Stimulated activated CD4-positive, alpha-beta T cell treated with anti-CD3 and anti-CD28 coated beads, TNF-alpha, amount 100 ng/mL, for 4 hours (primary cell): ENCODE measurements at places on chromosomes 7 and 10.

DNA sequence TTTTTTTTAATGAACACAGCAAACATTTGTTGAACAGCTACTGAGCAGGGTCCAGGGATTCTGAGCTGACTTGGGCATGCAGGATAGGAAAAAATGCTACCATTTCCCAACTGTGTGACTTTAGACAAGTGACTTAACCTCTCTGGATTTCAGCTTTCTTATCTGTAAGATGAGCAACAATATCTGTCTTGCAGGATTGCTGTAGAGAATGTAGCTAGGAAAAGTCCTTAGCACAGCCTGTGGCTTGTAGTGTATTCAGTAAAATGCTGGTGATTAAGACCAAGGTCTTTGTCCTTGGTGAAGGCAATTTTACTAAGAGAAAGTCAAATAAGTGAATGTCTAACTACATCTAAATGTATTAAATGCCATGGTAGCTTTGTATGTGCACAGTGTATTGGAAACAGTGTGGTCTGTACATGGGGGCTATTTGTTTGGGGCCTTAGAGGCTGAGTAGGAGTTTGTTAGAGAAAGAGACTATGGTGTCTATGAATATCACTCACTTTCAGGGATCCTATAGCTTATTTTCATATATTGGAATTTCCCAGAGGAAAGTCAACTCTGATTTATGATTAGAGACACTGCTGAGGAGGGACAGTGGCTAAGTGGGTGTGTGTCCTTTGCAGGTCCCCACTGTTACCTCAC, 118.9 kb downstream of the CDH23 start:
- no peak for DNase-seq

DNA sequence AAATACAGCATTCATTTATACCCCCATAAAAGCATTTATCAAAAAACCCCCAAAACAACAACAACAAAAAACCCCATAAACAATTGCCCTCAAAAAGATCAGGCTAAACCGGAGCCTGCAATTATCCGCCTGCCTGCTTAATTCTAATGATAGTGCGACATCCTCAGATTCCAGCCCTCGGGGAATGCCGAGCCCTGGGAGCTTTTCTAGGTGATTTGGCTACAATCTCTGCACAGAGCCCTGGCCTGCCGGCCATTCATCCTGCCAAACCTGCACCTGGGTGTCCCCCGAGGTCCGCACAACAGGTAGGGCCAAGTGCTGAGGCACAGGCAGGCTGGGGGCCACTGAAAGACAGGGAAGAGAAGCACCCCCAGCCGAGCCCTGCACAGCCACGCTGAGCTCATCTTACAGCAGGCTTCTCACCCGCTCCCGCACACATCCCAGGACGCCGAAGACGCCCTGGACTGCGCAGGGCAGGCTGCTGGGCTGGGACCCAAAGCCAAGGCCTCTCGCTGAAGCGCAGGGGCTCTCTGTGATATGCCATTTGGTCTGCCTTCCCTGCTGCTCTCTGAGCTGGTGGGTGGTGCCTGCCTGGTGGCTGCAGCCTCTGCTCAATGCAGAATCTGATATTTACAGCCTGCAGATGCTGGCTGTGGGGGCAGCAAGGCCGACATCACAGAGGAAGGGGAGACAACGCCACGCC, 57.5 kb downstream of the CAMK2B start:
- no peak for DNase-seq

GRCh38 chr10:97888641-97889262, 39.1 kb downstream of the GOLGA7B start:
- no peak for DNase-seq

DNA sequence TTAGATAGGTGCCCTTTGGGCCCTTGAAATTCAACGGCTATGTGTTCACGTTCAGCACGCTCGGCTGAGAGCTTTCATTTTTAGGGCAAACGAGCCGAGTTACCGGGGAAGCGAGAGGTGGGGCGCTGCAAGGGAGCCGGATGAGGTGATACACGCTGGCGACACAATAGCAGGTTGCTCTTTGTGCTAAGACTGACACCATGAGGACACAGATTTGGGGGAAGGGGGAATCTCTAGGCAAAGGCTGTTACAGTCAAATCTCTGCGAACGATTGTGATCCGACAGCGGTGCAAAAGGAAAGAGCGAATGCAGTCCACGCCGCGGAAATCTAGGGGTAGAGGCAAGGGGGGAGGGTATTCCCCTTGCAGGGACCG, 667 bp downstream of the KLLN start:
- DNase-seq, result no peak

DNA sequence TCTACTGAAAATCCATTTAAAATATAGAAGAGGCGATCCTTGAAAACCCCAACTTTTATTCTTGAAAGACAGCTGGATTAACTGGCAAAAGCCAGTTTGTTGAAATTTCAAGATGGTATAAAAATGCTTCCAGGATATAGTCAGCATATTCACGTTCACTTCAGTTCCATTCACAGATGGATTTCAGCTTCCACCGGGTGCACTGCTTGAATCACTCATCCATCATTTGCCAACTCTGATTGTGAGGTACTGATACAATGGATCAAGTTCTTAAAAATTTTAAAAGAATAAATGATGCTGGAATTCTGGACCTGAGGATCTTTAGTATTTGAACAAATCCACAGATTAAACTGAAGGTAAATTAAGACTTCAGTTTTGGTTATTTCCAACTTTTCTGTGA, 2.4 kb downstream of the PURB start:
- no peak for DNase-seq

DNA sequence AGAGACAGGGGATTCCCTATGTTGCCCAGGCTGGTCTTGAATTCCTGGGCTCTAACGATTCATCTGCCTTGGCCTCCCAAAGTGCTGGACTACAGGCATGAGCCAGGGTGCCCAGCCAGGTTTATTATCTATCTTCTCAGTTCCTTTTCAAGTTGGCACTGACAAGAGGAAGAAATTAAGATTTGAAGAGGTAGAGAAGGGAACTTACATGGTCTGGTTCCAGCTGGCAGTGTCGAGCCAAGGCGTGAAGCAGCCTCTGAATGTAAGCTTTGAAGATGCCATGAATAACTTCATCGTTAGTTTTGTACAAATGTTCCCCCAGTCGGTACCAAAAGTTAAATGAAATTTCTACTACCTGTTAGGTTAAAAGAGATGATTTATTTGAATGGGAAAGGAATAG, 57.7 kb downstream of the TNPO3 start:
- DNase-seq, result no peak

- no peak for DNase-seq
Observed at GRCh38 chr7:2691011-2691707, 3.2 kb downstream of the AMZ1 start.

GRCh38 chr10:128026615-128027300, 99.5 kb downstream of the MKI67 start:
- no peak for DNase-seq

DNA sequence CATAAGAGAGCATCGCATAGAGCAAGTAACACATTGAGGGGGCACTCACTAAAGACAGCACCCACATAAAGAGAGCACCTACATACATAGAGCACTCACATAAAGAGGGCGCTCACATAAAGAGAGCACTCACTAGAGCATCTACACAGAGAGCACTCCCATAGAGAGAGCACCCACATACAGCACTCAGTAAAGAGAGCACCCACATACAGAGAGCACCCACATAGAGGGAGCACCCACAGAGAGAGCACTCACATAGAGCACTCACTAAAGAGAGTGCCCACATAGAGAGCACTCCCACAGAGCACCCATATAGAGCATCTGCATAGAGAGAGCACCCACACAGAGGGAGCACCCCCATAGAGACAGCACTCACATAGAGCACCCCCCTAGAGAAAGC, 47.8 kb downstream of the INSIG1 start:
- no peak for DNase-seq

DNA sequence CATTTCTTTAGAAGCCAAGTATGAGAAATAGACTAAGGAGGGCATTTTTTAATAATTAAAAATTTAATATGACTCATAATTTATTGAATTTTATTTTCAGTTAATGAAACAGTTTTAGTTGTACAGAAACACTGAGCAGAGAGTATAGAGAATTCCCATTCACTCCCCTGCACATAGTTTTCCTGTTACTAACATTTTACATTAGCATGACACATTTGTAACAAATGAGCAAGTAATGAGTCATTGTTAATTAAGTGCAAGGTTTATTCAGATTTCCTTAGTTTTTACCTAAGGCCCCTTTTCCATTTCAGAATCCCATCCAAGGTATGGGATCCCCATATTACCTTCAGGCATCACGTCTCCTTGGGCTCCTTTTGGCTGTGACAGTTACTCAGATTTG, 271.5 kb upstream of the FZD8 start:
- no peak for DNase-seq

DNA sequence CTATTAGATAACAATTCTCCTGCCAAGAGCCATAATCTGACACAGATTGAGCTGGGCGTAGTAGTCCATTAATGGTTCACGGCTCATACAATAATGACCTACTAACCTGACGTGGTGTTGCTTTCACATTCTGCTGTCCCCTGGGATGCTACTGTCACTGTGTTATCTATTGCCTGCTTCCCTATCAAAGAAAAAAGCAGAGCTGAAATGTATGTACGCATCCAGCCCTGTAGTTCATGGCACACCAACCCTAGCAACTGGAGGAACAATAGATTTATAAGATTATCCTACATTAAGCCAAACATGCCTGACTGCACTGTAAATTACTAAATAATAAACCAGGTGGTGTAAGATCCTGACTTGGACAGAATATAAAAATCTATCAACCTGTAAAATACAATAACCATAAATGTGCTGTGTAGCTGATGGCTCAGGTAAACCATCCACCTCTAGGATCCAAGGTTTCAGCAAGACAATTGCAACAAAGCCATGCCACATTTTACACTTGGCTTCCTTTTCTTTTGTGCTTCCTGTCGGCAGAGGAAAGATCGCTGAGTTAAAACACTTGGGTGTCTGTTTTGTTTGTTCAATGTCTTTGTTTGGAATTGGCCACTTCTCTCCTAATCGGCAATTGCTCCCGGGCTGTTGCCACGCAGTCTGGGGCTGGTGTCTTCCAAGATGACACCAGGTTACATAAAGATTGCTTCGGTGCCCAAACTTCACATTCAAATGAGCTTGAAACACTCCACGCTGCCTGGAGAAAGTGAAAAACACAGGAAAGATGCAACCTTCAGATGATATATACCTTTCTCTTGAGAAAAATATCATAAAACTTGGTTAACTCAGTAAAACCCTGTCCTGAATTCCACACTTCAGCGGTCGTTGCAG, 143.9 kb upstream of the MGMT start:
- no peak for DNase-seq

DNA sequence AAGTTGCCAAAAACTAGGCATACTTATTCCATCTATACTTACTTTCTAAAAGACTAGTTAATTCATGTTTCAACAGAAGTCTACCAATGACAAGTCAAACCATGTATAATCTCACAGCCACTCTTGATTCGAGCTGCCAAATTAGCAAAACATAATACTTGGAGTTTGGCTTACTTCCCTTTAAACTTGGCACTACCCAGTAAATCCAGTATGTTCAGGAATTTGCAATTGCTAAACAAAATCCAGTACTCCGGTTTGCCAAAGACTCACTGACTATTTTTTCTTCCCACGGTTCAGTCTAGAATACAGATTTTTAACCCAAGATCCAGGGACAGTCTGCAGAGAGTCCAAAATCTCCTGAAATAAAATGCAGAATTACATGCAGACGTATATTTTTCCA, 4.6 kb downstream of the OAT start:
- DNase-seq, result no peak
